Pancreas (tissue), 10 donors: ENCODE measurements at places on chromosomes 4 and X. TPM values are rescaled to one million over a fixed set of nuclear protein-coding genes. Genes with fewer than 3 reads are reported as not detected.

DNA sequence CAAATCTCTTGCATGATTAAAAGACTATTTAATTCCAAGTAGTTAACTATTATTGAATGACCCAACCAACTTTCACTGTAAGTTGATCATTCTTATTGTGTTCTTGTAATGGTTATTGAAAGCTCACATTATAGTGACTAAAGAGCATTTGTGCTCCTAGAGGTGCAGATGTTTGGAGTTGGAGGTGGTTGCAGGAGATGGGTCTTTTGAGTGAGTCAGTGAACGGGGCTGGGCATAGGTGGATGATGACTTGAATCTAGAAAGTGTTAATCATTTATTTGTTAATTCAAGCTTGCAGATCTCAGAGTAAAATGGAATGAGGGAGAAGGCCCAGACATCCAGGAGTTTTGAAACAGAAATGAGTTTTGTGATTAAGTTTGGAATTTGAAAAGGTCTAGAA, 13.7 kb downstream of the NWD2 start:
- no peak for DNase-seq
- H3K27me3 ChIP-seq = no peaks in the 10 kb centered on the region
- no peak overlapping the region for H3K27ac ChIP-seq
- no peak overlapping the region for H3K4me3 ChIP-seq

- no peak for DNase-seq
- no peak overlapping the region for H3K4me3 ChIP-seq
- peaks cover 6% of the 10 kb centered on the region for H3K4me1 ChIP-seq
- no peaks in the 10 kb centered on the region for H3K27me3 ChIP-seq
- no peaks in the 10 kb centered on the region for H3K36me3 ChIP-seq
Measured at GRCh38 chr4:151468715-151469696, 60.0 kb downstream of the FHIP1A start.

ANTXR2 gene
- total RNA-seq = 11.3 TPM

GRCh38 chr4:48752246-48752645, 27.8 kb downstream of the FRYL start:
- H3K36me3 ChIP-seq = no peaks in the 10 kb centered on the region
- no peaks in the 10 kb centered on the region for H3K27me3 ChIP-seq
- H3K4me3 ChIP-seq = no peak overlapping the region
- H3K27ac ChIP-seq = no peak overlapping the region
- no peaks in the 10 kb centered on the region for H3K4me1 ChIP-seq

GRCh38 chr4:161287678-161288352, 876.0 kb downstream of the FSTL5 start:
- no peaks in the 10 kb centered on the region for H3K36me3 ChIP-seq
- no peak overlapping the region for H3K27ac ChIP-seq
- no peak for DNase-seq
- no peaks in the 10 kb centered on the region for H3K27me3 ChIP-seq

- H3K4me1 ChIP-seq = no peaks in the 10 kb centered on the region
- H3K36me3 ChIP-seq = no peaks in the 10 kb centered on the region
- no peak overlapping the region for H3K4me3 ChIP-seq
Measured at GRCh38 chr4:61994036-61994435, 793.9 kb downstream of the ADGRL3 start.

- no peak for DNase-seq
- peak overlapping the region; percentile 90 for H3K4me3 ChIP-seq
- H3K27ac ChIP-seq = peak overlapping the region; percentile 88
- peaks cover 22% of the 10 kb centered on the region for H3K4me1 ChIP-seq
- H3K36me3 ChIP-seq = no peaks in the 10 kb centered on the region
Measured at GRCh38 chr4:176319151-176319703, 539 bp upstream of the SPCS3 start.

NXF2 gene
- not detected for total RNA-seq

DNA sequence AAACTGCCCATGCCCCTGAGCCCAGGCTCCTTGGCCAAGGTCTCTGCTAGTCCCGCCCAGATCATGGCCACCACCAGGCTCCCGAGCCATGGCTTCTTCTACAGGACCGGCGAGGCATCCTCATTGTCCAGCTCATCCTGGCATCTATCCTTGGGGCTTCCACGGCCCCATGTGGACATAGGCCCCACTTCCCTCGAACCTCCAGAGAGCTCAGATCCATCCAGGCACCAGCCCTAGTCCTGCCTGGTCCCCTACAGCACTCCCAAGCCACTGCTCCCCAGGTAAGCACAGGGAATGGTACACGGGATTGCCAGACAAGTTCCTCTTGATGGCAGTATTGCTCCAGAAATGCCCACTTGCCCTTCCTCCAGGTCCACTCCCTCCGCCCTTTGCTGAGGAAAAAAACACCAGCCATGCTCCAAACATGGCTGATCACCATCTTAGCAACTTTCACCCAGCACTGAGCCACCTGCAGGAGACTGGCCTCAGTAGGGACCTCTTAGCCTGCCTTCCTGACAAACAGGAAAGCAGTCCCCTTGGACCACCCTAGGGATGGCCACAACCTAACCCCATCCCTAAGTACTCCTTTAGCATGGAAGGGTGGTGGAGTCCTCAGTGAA, 272.1 kb upstream of the AGTR2 start:
- DNase-seq = peak; percentile 84
- no peak overlapping the region for H3K27ac ChIP-seq
- no peaks in the 10 kb centered on the region for H3K27me3 ChIP-seq
- no peaks in the 10 kb centered on the region for H3K36me3 ChIP-seq

DNA sequence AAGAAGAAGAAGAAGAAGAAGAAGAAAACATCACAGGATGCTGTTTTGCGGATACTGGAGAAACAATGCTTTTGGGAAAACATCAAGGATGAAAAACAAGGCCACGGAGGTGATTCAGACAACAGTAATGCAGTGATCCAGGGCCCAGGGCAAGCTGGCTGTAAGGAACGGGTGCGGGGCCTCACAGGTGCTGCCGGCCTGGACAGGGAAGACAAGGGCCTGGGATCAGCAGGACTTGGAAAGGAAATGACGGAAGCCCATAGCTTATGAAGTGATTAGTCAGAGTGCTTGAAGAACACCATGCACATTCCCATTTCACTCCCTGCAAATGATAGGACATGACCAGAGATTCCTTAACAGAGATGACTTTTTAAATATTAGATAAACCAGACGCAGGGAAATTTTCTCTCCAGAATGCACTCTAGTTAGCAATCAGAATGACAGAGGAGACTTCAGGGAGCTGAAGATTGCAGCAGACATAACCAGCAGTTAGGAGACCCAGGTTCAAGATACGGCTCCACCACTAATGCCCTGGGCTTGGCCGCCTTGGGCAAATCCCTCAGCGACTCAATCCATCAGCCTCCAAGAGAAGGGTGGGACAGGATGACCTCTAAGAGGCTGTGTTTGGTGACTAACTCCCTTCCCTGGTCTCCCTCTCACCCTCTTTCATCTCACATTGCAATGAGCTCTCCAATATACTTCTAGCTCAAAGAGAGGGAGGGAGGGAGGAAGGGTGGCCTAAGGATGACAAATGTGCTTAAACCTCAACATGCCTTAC, 54.1 kb downstream of the APBB2 start:
- H3K27me3 ChIP-seq = no peaks in the 10 kb centered on the region
- no peaks in the 10 kb centered on the region for H3K36me3 ChIP-seq
- H3K4me1 ChIP-seq = no peaks in the 10 kb centered on the region
- H3K4me3 ChIP-seq = no peak overlapping the region

ARSJ gene
- 3.9 TPM for total RNA-seq

DNA sequence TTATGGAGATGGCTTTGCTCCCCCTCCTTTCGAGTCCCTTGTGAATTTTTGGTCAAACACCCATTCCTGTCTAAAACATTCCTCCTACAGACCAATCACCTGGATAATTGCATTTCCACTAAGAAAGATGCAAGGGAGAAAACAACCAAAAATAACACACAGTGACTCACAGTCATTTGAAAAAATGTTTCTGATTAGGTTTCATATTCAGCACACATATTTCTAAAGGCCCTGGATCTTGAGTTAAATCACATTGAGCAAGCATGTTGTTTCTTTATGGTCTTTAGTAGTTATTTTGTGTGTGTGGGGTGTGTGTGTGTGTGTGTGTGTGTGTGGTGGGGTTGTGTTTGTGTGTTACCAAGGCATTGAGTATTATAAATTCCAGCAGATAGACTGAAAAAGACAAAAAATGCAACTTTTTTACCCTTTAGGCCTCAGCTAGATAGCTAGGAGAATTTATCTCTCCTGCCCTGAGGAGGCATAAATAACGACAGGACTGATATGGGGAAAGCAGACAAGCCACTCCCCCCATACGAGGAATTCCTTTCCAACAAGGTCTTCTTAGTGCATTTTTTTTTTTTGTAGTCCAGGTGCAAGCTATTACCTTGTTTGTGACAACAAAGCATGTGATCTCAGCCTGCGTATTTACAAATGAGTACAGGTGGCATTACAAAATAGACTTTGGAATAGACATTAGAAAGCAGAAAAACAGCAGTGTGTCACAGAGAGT, 265.4 kb upstream of the ADGRL3 start:
- H3K27me3 ChIP-seq = no peaks in the 10 kb centered on the region
- H3K4me1 ChIP-seq = no peaks in the 10 kb centered on the region
- H3K36me3 ChIP-seq = no peaks in the 10 kb centered on the region
- no peak for DNase-seq
- no peak overlapping the region for H3K27ac ChIP-seq

DNA sequence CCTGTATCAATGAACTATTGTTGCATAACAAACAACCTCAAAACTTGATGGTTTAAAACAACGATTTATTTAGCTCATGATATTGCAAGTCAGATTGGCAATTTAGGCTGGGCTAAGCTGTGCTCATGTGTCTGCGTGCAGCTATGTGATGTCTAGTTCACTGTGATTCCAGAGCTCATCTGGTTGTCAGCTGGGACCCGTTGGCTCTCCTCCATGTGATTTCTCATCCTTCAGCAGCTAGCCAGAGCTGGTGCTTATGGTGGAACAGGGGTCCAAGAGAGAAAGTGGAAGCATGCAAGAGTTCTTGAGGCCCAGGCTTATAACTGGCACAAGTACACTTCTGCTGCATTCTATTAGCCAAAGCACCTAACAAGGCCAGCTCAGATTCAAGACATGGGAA, 28.8 kb upstream of the TRPC3 start:
- H3K27ac ChIP-seq = no peak overlapping the region
- no peaks in the 10 kb centered on the region for H3K27me3 ChIP-seq
- H3K4me3 ChIP-seq = no peak overlapping the region
- DNase-seq = no peak
- H3K4me1 ChIP-seq = no peaks in the 10 kb centered on the region

- H3K4me3 ChIP-seq = no peak overlapping the region
- H3K36me3 ChIP-seq = no peaks in the 10 kb centered on the region
- no peaks in the 10 kb centered on the region for H3K4me1 ChIP-seq
- no peak for DNase-seq
- no peak overlapping the region for H3K27ac ChIP-seq
Measured at GRCh38 chr4:5395781-5396180, 312.6 kb downstream of the EVC2 start.

SH2D1A gene
- not detected for total RNA-seq

DNA sequence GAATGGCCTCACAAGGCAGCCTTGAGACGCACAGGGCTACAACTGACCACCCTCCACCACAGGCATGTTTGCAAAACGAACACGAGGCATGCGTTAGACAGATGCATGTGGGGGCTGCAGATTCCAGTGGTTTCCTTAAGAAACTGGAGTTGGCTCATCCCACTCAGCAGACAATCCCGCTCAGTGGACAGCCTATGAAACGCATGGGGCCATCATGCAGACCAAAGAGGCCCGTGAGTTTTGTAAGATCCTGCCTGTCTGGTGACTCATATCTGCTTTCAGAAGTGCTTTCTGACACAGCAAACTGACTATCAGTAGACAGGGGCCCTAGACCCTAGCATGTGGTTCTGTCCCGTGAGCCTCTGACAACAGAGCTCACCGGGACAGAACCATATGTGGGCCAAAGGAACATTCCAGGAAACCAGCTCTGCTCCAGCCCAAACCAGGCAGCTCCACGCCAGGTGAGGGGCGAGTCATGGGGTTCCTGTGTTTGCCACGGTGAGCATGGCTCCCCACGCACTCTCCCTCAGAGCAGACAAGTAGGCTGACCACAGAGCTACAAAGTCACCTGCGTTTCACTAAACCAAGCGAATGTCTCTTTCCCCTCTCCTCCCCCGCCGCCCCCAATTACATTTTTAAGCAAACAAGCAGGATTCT, 74.4 kb downstream of the MTMR1 start:
- no peaks in the 10 kb centered on the region for H3K4me1 ChIP-seq
- H3K27ac ChIP-seq = no peak overlapping the region
- no peak overlapping the region for H3K4me3 ChIP-seq
- no peak for DNase-seq

- no peak for DNase-seq
- no peak overlapping the region for H3K27ac ChIP-seq
- H3K4me3 ChIP-seq = no peak overlapping the region
- H3K36me3 ChIP-seq = no peaks in the 10 kb centered on the region
- no peaks in the 10 kb centered on the region for H3K27me3 ChIP-seq
Measured at GRCh38 chr4:174156239-174156826, 127.1 kb downstream of the FBXO8 start.

DNA sequence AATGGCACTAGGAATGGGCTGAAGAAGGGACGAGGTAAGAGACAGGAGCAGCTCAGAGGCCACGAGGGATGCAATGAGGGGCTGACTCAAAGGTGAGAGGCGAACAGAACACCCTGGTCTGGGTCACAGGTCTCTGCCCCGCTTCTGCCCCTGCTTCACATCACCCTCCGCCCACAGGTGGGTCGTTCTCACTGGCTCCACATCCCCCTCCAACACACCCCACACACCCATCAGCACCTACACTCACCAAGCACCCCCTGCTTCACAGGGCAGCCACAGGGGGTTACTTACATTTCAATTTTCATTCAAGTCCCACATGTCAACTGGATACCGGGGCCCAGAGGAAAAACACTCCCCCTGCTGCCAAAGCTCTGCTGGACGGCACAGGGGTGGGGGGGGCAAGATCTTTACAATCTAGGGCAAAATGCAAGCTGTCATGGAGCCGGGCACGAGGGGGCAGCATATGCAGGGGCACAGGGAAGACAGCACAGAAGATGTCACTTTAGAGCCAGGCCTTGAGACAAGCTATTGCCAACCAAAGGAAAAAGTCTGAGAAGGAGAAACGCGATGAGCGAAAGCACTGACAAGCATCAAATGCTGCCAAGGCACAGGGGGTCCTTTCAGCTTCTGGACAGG, 94.0 kb downstream of the AFAP1 start:
- no peak overlapping the region for H3K4me3 ChIP-seq
- H3K27me3 ChIP-seq = no peaks in the 10 kb centered on the region
- H3K36me3 ChIP-seq = no peaks in the 10 kb centered on the region
- no peak for DNase-seq
- H3K4me1 ChIP-seq = no peaks in the 10 kb centered on the region
- no peak overlapping the region for H3K27ac ChIP-seq

DNA sequence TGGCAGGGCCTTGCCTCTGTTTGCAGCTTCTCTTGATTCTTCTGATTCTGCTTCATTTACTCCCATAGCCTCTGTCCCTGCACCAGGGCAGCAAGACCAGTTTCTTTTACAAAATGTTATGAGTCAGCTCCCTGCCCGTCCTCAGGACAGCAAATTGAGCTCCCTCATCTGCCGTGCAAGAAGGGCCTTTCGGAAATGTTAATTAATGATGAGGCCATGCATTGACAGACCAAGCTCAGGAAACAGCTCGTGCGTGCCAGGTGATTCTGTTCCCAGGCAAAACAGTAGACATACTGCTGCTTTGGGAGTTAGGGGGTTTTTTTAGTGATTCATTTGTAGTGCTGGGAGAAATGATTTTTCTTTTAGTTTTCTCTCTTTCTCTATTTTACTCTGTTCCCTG, 231.7 kb downstream of the FBXW7 start:
- H3K27ac ChIP-seq = no peak overlapping the region
- H3K36me3 ChIP-seq = no peaks in the 10 kb centered on the region
- no peak overlapping the region for H3K4me3 ChIP-seq
- no peaks in the 10 kb centered on the region for H3K4me1 ChIP-seq
